ENCODE measurements at places on chromosomes 3 and 15. TPM values are rescaled to one million over a fixed set of nuclear protein-coding genes. Genes with fewer than 3 reads are reported as not detected.

The DNAH12 gene
- polyA plus RNA-seq = 0.01 TPM

The DGKG gene
- not detected for polyA plus RNA-seq

The LRRC2 gene
- polyA plus RNA-seq = 1.2 TPM

The FBXW12 gene
- polyA plus RNA-seq = not detected

The CASR gene
- not detected for polyA plus RNA-seq

DNA sequence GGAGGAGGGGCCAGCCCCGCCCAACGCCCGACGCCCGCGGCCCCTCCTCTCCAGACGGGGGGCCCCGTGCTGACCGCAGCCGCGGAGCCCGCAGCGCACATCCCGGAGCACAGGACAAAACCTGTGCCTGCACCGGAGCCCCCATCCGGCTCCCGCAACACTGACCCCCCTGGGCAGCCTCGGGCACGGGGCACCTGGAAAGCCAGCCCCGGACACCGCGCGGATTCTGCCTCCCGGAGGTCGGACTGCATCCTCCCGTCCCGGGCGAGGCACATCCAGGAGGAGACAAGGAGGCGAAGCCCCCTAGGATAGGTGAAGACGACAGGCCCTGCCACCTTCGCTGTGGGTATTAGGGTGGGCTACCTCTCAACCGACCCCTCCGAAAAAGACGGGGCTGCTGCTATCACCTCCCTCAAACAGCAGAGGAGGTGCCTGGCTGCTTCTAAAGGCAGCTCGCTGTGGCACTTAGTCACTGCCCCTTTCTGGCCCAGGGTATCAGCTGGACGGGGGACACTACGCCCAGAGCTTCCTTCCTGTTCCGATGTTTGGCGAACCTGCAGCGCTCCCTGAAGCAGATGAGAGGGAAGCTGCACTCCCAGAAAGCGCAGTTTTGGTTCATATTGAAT lies 10.6 kb downstream of the XXYLT1 start:
- no peak for DNase-seq

GRCh38 chr15:78209646-78210348 lies 24.6 kb downstream of the ACSBG1 start:
- DNase-seq = no peak

GRCh38 chr3:197242784-197243432 lies 55.5 kb downstream of the DLG1 start:
- DNase-seq = no peak

- DNase-seq = no peak
Measured at GRCh38 chr15:100727291-100727851, 125.0 kb downstream of the ASB7 start.

GRCh38 chr3:164620423-164620822 lies 457.9 kb downstream of the SI start:
- no peak for DNase-seq

GRCh38 chr3:151709847-151710246 lies 23.9 kb upstream of the AADACL2 start:
- no peak for DNase-seq

- DNase-seq = peak; percentile 80
Measured at GRCh38 chr3:86938416-86939105, 52.4 kb downstream of the VGLL3 start.

- no peak for DNase-seq
Measured at GRCh38 chr3:177448987-177449359, 251.7 kb upstream of the TBL1XR1 start.

- DNase-seq = peak; percentile 9
Measured at GRCh38 chr3:169811631-169812331, 889 bp upstream of the LRRIQ4 start.

DNA sequence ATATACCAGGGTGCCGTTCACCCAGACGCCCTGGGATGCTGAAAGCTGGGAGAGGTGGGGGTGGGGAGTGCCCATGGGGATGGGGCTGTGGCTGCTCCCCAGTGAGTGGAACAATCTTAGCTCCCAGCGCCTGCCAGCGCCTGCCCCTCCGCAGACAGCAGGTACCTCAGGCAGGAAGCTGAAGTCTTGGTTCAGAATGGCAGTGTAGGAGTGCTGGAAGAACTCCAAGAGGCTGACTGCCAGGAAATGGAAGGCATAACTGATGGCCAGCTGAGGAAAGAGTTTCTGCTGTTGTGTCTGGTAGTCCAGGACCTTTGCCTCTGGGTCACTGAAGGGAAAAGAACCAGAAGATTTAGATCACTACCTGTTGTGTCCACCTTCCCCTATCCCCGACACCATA lies 8.4 kb downstream of the ACOX2 start:
- DNase-seq = no peak

GRCh38 chr3:177618873-177619733 lies 421.8 kb upstream of the TBL1XR1 start:
- no peak for DNase-seq

DNA sequence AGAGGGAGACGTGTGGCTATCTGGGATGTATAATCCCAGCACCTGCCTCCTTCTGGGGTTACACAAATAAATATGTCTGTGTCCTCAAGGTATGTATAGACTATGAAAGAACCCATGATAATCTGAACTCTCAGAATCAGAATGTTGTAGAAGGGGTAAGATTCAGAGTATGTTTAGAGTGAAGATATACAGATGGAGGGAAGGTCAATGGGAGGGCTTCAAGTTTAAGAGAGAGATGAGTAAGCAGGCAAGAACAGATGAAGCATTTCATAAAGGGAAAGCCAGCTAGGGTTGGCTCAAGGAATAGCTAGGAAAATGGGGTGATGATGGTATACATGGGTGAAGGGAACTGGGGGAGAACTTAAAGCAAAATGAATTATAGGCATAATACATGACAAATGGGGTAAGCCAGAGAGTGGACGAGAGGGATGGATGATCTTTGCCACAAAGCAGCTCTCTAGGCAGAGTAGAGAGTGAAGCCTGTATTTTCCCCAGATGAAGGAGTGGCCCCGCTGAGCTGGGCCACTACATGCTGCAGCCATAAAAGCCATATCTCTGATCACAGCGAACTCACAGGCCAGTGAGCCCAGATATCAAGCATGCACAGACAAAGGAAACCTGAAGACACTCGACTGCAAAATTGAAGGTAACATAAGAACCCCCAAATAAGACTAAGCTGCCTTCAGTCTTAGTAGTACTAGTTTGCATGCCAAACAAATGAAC lies 15.9 kb upstream of the ZBTB38 start:
- no peak for DNase-seq

DNA sequence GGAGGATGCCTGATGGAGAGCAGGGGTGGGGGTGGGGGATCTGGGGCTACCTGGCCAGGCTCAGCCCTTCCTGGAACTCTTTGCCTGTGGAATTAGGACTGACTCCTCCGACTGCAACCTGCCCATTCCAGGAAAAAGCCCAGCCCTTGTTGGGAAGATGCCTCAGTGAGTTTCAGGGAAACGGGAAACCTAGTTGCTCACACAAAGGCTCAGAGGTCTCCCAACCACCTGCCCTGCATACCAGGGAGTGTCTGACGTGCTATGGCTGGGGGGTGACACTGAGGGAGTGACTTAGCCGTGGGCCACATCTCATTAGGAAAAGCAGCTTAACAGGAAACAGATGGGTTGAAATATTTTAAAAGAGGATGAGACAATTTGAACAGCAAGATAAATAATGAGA lies 27.9 kb downstream of the CYP8B1 start:
- DNase-seq = no peak

GRCh38 chr15:89656116-89656815 lies 999 bp upstream of the KIF7 start:
- DNase-seq = no peak

DNA sequence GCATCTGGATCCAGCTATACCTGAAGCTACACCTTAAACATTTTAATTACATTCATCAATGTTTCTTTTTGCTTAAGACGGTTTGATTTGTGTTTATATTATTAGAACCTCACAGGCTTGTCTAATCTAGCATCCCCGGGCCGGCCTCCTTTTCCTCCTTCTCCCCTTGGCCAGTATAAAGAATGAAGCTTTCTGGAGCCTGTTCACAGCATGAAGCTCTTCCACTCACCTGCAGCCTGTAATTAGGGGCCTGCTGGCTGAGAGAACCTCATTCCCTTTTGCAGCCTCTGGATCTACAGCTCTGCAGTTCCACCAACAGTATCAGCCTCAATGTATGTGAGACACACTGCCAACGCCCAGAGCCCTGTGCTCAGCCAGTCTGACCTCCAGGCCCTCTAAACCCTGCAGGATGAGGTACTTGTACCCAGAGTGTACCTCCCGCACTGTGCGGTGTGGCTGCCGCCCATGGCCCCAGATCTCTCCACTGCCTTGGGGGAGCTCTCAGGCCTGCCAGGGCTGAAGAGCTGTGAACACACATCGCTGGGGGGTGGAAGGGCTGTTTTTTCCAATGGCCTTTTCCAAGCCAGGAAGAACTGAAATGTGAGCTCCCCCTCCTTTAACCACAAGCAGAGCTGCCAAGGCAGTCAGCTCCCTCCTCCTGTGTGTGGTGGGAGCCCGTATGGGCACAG lies 114.7 kb upstream of the ALDH1A3 start:
- DNase-seq = no peak
